ENCODE measurements at places on chromosomes 4 and X.

DNA sequence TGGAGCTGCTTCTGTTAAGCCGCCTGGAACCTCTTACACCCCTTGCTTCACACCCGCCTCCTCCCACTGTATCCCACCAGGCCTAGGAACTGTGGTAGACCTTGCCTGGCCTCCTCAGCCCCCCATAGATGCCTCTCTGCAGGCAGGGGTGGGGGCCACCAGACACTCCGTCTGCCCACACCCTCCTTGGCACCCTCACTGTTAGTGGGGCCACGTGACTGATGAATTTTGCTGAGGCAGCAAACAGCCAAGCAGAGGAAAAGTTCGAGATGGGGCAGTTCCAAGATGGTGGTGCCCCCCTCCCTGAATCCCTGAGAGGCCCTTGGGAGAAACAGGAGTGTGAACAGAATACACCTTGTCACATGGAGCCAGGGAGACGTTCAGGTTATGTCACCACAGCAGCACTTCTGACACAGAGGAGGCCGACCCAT lies 41.2 kb upstream of the C4orf50 start:
- DNase-seq = no peak

- DNase-seq = no peak
These were observed 126.7 kb downstream of the AFAP1 start for GRCh38 chr4:7812921-7813320.

- no peak for DNase-seq
These were observed 996.4 kb downstream of the C4orf33 start for GRCh38 chr4:130092187-130093015.

- no peak for DNase-seq
These were observed 130.8 kb upstream of the TBL1X start for GRCh38 chrX:9333873-9334560.

- DNase-seq = no peak
These were observed 1064.6 kb upstream of the SLIT2 start for GRCh38 chr4:19187096-19187495.

- DNase-seq = no peak
These were observed 150.8 kb upstream of the DIPK2B start for GRCh38 chrX:45351478-45351877.

DNA sequence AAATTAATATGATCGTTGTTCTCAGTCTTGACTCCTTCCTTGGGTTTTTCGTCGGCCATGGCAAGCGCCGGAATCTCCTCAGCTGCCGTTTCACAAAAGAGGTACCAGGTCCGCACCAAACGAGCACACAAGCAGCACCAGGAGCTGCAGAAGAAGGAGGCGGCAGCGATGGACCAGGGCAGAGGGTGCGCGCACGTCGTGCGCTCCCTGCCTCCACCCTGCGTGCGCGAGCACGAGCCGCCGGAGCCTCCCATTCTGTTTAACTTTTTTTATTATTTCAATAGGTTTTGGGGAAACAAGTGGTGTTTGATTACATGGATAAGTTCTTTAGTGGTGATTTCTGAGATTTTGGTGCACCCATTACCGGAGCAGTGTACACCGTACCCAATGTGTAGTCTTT lies 158.2 kb downstream of the PLS3 start:
- no peak for DNase-seq

GRCh38 chr4:154126276-154126675 lies 337.4 kb upstream of the SFRP2 start:
- DNase-seq = no peak

DNA sequence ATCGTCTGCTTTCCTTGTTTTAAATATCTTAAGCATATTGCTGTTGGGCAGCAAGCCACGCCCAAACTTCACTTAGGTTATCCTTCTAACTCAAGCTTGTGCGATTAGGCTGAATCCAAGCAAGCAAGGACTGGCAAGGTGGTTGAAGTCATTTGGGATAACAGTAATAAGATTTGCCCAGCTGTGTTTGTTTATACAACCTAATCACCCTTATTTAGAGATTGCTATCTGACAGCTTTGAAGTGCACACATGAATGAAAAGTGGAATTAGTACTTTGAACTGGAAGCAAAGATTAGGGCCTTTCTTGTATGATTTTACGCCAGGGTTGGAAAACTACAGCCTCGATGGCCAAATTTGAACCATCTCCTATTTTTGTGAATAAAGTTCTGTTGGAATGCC lies 182.1 kb downstream of the ASB9 start:
- DNase-seq = no peak
